Pulmonary artery endothelial cell (primary cell): ENCODE measurements at places on chromosomes 5 and 9. TPM values are rescaled to one million over a fixed set of nuclear protein-coding genes. Genes with fewer than 3 reads are reported as not detected.

Gene FOXD4L5
- total RNA-seq, result 0.11 and 0.13 TPM in 2 replicates

Gene ISL1
- not detected in 2 replicates for total RNA-seq

Gene STPG3
- not detected in 2 replicates for total RNA-seq

Gene EPB41L4B
- 0.42 and 0.92 TPM in 2 replicates for total RNA-seq

Gene CARD9
- 0.59 and 1.1 TPM in 2 replicates for total RNA-seq

Gene BSPRY
- total RNA-seq, result under 0.01 TPM in 1 of 2 replicates, not detected in the other

Gene ENHO
- 0.07 TPM in 1 of 2 replicates, not detected in the other for total RNA-seq

Gene NR6A1
- 0.20 and 0.39 TPM in 2 replicates for total RNA-seq

Gene MRPL50
- 14.6 and 18.7 TPM in 2 replicates for total RNA-seq

Gene ACOT12
- 0.13 TPM in 1 of 2 replicates, not detected in the other for total RNA-seq

Gene PCDHB10
- 0.33 and 0.46 TPM in 2 replicates for total RNA-seq

Gene ADAMTSL2
- not detected in 2 replicates for total RNA-seq

Gene PTCH1
- 2.1 and 2.4 TPM in 2 replicates for total RNA-seq

Gene AQP7
- total RNA-seq, result not detected in 2 replicates

Gene CCDC180
- total RNA-seq, result 0.74 and 1.3 TPM in 2 replicates

Gene FIBCD1
- not detected in 2 replicates for total RNA-seq

Gene SLC1A3
- 0.07 TPM in 1 of 2 replicates, not detected in the other for total RNA-seq

Gene PCDHB2
- total RNA-seq, result 1.4 and 2.9 TPM in 2 replicates

Gene SLC6A18
- not detected in 2 replicates for total RNA-seq

Gene RNF224
- 0.07 TPM in 2 replicates for total RNA-seq

Gene SOWAHA
- not detected in 2 replicates for total RNA-seq

Gene PCDHA11
- total RNA-seq, result 0.04 and 0.07 TPM in 2 replicates

Gene MOCS2
- total RNA-seq, result 19.0 and 24.0 TPM in 2 replicates

Gene DMRTA1
- 0.20 and 0.35 TPM in 2 replicates for total RNA-seq

Gene INSL4
- total RNA-seq, result not detected in 2 replicates

Gene SHB
- total RNA-seq, result 17.3 and 20.2 TPM in 2 replicates

Gene HACD4
- total RNA-seq, result 0.99 and 1.6 TPM in 2 replicates

Gene GLIPR2
- total RNA-seq, result 36.2 and 40.3 TPM in 2 replicates

Gene PCDHB15
- total RNA-seq, result 0.26 and 0.95 TPM in 2 replicates

Gene MRPS30
- 61.0 and 68.5 TPM in 2 replicates for total RNA-seq

Gene RNF20
- 17.4 and 28.6 TPM in 2 replicates for total RNA-seq

Gene NMUR2
- not detected in 2 replicates for total RNA-seq

Gene FBXO4
- 8.7 and 10.4 TPM in 2 replicates for total RNA-seq

Gene AHRR
- total RNA-seq, result 5.4 and 6.8 TPM in 2 replicates

Gene PLAC8L1
- total RNA-seq, result not detected in 2 replicates

Gene GRXCR2
- total RNA-seq, result not detected in 2 replicates

Gene SCGB3A1
- not detected in 2 replicates for total RNA-seq

Gene FAM240B
- total RNA-seq, result not detected in 2 replicates

Gene ABO
- not detected in 2 replicates for total RNA-seq

Gene MAPKAP1
- total RNA-seq, result 81.3 and 90.1 TPM in 2 replicates

Gene SHLD3
- total RNA-seq, result 3.9 and 5.5 TPM in 2 replicates

Gene NUTM2F
- total RNA-seq, result not detected in 2 replicates

Gene VCAN
- total RNA-seq, result 1.4 and 2.0 TPM in 2 replicates

Gene DMRT2
- not detected in 2 replicates for total RNA-seq

Gene SLC34A1
- not detected in 2 replicates for total RNA-seq

Gene MOB3B
- 0.07 TPM in 2 replicates for total RNA-seq

Gene CACFD1
- 6.1 and 8.2 TPM in 2 replicates for total RNA-seq

Gene ALDOB
- not detected in 2 replicates for total RNA-seq

Gene TPRN
- 5.1 and 6.4 TPM in 2 replicates for total RNA-seq

Gene SAXO1
- total RNA-seq, result under 0.01 TPM in 1 of 2 replicates, not detected in the other

Gene HBEGF
- 16.6 and 24.3 TPM in 2 replicates for total RNA-seq

Gene PCDHGA1
- 0.20 and 0.28 TPM in 2 replicates for total RNA-seq

Gene RAPGEF1
- 44.1 and 49.3 TPM in 2 replicates for total RNA-seq

Gene HIGD2A
- total RNA-seq, result 42.7 and 43.5 TPM in 2 replicates

Gene TTC39B
- 4.4 and 5.2 TPM in 2 replicates for total RNA-seq

Gene GM2A
- total RNA-seq, result 15.6 and 18.5 TPM in 2 replicates

Gene C8G
- total RNA-seq, result 0.67 TPM in 1 of 2 replicates, not detected in the other

Gene CRB2
- not detected in 2 replicates for total RNA-seq

Gene GMCL2
- not detected in 2 replicates for total RNA-seq

Gene ADAMTS2
- total RNA-seq, result 0.04 TPM in 1 of 2 replicates, not detected in the other
